ENCODE measurements at places on chromosomes 7 and 10.

GRCh38 chr10:43437141-43437870 lies 395 bp downstream of the ZNF487 start:
- DNase-seq, result no peak

GRCh38 chr10:129916506-129916995 lies 47.5 kb downstream of the EBF3 start:
- DNase-seq, result no peak

- DNase-seq, result peak; percentile 95
Observed at GRCh38 chr10:103653581-103654037, 160.1 kb downstream of the NEURL1 start.

GRCh38 chr10:70370766-70371165 lies 11.7 kb downstream of the LRRC20 start:
- DNase-seq, result no peak

GRCh38 chr7:45203936-45204445 lies 46.4 kb downstream of the RAMP3 start:
- no peak for DNase-seq

- DNase-seq, result no peak
Observed at GRCh38 chr10:111473361-111473760, 396.5 kb downstream of the ADRA2A start.

DNA sequence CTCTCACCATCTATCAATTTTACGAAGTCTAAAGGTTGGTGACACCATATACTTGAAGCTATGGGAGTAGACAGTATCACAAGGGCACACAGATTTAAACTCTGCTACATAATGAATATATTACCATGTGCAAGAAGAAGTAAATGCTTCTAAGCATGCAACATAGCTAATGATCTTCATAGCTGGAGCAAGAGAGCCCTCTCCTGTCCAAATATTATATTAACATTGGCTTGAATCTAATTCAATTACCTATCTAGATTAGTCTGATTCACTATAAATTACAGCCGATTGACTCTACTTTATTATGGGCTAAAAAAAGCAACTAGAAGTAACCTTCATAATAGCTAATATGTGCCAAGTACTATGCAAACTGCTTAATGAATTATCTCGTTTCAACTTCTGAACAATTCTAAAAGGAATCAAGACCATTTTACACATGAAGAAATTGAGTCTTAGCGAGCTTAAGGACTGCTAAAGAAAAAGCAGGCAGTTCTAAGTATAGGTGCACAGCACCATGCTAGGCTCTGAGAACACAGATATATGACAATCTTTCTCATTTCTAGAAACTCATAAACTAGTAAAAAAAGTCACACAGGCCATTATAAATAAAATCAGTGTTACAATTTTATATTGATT lies 21.9 kb downstream of the FRA10AC1 start:
- DNase-seq, result peak; percentile 28

DNA sequence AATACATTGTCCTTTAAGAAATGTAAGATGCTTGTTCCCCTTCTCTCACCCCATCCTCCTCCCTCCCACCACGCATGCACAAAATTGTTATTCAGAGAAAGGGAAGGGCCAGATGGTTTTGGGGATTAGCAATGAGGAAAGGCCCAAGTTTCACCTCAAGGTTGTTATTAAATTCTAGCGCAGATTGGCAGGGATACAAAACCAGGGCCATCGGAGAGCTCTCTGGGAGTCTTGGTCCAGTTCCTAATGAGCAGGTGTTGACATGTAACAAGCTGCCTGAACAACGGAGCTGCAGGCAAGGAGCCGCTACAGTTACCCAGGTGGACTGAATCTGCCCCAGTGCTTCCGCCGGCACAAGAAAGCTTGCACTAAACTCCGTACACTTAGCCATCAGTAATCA lies 9.7 kb upstream of the ANK3 start:
- no peak for DNase-seq

DNA sequence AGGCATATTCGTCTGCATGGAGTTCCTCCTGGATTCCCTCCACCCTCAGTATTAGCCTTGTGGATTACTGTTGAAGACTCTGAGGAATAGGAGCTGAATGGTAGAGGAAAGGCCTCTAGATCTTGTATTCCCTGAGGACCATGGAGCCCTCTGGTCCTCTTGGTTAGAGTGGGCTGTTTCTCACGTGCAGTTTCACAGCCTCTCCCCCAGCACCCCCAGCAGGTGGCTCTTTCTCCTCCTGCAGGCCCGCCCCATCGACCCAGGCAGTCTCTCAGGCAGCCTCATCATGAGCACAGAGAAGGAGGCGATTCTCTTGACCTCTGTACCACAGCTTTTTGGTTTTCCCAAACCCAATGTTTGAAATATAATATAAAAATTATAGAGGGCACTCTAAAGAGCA lies 102.0 kb downstream of the WNT2 start:
- DNase-seq, result no peak

GRCh38 chr7:2979201-2979631 lies 64.5 kb downstream of the CARD11 start:
- DNase-seq, result no peak

DNA sequence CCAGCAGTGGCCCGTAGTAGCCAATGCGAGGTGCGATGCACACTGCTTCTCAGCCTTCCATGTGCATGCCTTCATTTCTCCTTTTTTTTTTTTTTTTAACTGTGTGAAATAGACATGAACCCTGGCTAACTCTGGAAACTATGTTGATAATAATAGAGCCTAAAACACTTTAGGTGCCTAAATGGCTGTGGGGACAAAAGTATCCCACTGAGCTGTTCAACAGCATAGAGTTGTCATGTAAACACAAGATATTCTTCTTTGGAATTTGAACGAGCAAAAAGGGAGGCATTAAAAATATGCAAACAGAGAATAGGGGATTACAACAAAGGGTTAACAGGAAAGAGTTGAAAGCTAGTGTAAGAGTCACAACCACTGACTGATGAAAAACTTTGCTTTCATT lies 162.1 kb upstream of the NOBOX start:
- peak; percentile 20 for DNase-seq

DNA sequence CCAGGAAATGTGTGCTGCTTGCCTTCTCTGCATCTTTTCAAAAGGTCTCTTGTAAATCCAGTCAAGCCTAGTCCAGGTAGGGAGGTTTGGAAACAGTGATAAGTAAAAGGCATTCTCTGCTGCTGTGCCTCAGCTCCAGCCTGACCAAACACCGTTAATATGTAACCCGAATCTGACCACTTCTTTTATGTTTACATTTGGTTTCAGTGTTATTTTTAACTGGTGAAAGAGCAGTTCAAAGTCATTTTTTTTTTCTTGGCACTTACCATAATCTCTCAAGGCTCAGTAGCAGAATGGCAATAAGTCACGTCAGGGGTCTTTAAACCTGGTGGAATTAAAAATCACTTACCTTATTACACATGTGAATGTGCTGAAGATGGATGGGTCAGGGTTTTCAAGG lies 216.8 kb downstream of the PTEN start:
- DNase-seq, result no peak

GRCh38 chr7:155220903-155221302 lies 76.8 kb upstream of the INSIG1 start:
- no peak for DNase-seq

GRCh38 chr10:108346066-108346465 lies 1181.6 kb upstream of the SORCS1 start:
- no peak for DNase-seq

- no peak for DNase-seq
Observed at GRCh38 chr10:24344279-24344678, 135.3 kb downstream of the KIAA1217 start.

GRCh38 chr7:5419539-5420066 lies 4.0 kb downstream of the TNRC18 start:
- no peak for DNase-seq

DNA sequence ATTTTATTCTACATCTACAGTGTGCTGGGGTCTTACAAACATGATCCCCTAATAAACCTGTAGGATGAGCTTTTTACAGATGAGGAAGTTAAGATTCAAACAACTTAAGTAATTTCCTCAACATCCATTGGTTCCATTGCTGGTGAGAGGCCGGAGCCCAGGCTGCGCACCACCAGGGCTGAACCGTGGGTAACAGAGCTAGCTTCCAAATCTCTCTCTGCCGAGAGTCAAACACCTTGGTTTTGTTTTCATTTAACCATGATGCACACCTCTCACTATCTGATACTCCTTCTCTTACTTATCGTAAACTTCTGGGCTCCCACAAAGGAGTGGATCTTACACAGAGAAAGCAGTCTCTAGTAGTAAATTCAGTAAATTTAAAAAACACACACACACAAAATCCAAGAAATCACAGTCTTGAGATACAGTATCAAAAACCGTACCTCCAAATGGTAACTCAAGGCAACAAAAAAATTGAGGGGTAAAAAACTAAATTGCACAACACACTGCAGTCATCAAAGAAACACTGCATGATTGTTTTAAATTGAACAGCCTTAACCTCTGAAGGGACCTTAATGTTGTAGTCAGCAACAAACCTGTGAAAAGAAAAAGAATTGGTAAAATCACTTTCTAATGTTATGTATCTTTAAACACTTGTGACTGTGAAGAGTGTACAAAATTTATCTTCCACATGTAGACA lies 20.5 kb downstream of the SGMS1 start:
- no peak for DNase-seq

GRCh38 chr7:91285696-91286355 lies 21.6 kb downstream of the FZD1 start:
- DNase-seq, result no peak

DNA sequence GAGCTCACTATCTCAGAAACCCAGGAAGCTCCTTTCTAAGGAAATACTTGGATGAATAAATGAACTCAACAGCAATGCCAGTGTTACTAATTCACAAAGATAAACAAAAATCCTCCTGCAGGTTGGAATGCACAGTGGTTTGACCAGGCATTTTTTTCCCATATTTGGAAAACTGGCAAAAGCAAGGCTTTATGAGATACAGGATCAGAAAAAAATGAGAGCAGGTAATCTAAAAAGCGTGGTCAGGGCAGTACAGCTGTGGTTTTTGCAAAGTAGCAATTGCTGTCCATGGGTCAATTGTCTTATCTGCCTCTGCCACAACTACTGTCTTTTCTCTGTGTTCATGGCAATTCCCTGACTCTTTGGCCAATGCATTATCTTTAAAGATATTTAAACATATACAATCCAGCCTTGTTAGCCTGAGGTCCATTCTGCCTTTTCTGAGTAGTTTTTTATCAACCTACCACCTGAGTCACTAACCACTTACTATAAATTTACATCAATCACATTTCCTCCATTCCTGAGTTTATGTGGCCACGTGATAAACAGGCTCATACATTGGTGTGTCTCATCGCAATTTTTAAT lies 564.5 kb upstream of the IGFBP3 start:
- no peak for DNase-seq

- DNase-seq, result no peak
Observed at GRCh38 chr10:75508239-75508813, 76.9 kb downstream of the LRMDA start.

DNA sequence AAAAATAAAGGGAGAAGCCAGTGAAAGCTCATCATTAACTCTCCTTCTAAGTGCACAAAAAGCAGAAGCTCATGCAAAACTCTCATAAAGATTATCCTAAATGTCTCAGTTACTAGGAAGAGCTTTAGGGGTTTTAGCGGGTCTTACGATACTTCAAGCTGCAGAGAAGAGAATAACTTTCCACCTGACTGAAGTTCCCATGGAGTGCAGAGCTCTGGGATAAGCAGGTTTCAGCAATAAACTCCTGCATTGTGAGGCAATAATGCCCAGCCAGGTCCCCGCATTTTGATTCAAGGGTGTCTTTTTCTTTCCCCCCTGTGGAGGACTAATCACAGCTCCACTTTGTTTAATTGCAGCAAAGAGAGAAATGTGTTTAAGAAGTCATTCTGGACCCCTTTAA lies 241.9 kb upstream of the SP8 start:
- DNase-seq, result peak; percentile 35

DNA sequence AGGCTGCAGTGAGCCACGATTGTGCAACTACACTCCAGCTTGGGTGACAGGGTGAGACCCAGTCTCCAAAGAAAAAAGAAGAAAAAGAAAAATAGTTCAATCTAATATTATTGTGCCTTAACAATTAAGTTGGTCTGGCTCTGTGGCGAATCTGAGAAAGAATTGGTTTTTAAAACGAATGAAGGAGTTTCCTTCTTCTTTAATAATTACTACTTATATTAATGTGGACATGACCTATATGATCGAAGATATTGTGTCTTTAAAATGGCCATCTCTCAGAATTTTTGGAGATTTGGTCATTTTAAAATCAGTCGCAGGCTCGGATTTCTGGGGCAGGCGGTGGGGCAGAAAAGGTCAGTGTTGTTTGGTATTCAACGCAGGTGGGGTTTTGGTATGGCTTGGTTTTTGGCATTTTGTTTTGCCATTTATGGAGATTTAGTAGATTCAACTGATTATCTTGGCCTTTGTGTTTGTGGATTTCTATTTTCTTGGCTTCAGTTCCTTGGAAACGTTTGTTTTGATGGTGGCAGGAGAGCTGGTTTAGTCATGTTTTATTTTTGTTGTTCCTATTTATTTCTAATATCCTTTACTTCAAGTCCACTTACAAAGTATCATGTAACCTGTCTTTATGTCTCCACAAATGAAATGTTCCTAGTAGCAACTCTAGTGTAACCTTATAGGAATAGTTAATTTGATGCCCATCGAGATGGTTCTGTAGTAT lies 178.8 kb upstream of the MKLN1 start:
- no peak for DNase-seq

- DNase-seq, result no peak
Observed at GRCh38 chr7:6460990-6461584, 13.3 kb upstream of the DAGLB start.

- no peak for DNase-seq
Observed at GRCh38 chr10:76251841-76252671, 820.6 kb downstream of the LRMDA start.

- no peak for DNase-seq
Observed at GRCh38 chr7:78523930-78524329, 725.4 kb downstream of the PHTF2 start.

DNA sequence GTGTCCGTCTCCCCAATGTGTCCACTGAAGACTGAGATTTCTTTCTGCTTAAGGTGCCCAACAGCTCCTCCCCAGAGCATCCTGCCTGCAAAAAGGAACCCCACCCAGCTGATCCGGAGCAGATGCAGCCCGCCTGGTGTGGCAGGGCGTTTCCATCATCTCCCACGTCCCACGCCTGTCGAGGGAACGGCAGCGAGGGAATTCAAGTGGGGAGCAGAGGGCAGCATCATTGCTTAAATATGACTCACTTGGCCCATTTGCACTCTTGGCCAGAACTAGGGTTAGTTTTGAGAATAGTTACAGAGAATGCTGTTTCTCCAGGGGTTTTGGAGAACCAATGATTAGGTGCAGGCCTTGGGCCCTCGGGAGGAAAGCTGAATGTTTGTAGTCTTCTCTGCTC lies 20.8 kb downstream of the VWA2 start:
- DNase-seq, result no peak

GRCh38 chr10:98172495-98172894 lies 38.0 kb downstream of the R3HCC1L start:
- no peak for DNase-seq

- no peak for DNase-seq
Observed at GRCh38 chr10:72997099-72997498, 42.5 kb upstream of the PLA2G12B start.

DNA sequence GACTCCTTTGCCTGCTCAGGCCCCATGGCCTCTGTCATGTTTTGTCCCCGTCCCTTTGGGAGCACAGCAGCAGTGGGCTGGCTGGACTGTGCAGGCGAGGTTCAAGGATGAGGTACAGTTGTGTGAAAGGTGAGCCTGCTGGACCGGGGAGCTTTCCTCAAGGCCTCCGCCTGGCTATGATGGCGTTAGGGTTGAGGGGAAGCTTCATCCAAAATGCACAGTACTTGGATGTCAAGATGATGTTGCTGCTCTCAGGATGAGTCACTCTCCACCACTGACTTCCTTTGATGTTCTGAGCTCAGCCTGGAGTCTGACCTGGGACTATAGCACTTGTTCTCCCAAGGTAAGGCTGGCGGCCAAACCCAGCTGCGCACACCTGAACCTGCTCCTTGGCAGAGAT lies 152.7 kb upstream of the SHH start:
- DNase-seq, result no peak

- peak; percentile 82 for DNase-seq
Observed at GRCh38 chr10:103881416-103882284, 26.3 kb upstream of the SH3PXD2A start.

Data from NCI-H345 (cell line).